Caki2 (cell line): ENCODE measurements at places on chromosomes 2 and 18. TPM values are rescaled to one million over a fixed set of nuclear protein-coding genes. Genes with fewer than 3 reads are reported as not detected.

- no peak for DNase-seq
Observed at GRCh38 chr2:19677215-19677777, 224.5 kb downstream of the TTC32 start.

- DNase-seq = no peak
Observed at GRCh38 chr18:52287151-52287550, 52.8 kb upstream of the DCC start.

DNA sequence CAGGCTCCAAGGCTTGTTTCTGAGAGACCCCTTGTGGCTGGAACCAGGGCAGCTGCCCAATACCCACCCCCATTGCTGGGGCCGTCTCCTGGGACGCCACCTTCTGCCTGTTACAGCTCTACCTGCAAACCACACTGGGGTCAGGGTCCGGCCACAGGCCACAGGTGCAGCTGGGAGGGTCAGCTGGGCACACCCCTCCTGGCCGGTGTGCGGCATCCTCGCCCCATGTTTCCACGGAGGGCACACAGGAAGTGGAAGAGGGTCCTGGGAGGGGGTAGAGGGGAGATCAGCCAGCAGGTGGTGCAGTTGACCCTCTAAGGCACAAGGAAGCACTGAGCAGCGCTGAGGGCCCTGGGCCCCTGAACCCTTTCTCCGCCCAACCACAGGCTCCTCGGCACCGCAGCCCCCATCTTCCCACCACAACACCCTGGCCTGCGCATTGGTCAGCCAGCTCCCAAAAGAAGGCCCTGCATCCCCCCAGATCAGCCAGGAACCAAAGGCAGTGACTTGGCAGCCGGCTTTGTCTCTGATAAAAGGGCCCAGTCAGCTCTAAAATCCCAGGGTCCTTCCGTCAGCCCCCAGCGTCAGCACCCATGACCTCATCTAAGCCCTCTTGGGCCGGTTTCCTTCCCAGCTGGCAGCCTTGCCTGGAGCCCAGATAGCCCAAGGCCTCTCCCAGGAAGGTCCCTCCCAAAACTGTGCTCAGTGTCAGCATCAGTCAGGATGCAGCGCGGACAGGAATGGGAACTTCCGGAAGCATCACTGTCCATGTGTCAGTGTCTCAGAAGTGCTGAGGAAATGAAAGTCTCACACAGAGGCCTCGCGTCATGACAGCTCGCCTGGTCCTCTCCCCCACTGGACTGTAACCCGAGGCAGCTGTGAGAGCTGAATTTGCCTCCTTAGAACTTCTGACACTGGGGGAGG, 1.7 kb downstream of the ERFE start:
- DNase-seq = no peak

GRCh38 chr2:123245156-123245555, 779.9 kb upstream of the CNTNAP5 start:
- no peak for DNase-seq

GRCh38 chr2:1774929-1775328, 30.6 kb upstream of the PXDN start:
- DNase-seq = no peak

DNA sequence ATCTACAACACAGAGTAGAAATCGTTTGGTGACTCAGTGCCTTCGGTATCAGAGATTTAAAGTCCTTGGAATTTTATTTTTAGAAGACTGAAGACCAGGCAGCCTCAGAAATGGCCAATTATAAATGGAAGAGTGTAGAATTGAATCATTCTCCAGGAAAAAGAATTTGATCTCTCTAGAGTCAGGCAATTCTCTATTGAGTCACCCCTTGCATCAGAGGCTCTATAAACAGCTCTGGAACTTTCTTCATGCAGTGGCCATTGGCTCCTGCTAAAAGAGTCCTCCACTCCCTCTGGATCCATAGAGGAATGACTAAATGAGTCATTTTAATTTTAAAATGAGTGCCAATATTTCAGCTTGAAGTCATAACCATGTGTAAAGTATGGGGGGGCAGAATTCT, 816.2 kb downstream of the TDRD15 start:
- no peak for DNase-seq

The AOX1 gene
- 0.14 TPM in 1 of 2 replicates, not detected in the other for total RNA-seq

The FBXO36 gene
- 1.4 and 1.9 TPM in 2 replicates for total RNA-seq

- no peak for DNase-seq
Observed at GRCh38 chr2:233838726-233839446, 15.4 kb downstream of the HJURP start.

GRCh38 chr2:122136056-122136455, 380.6 kb downstream of the TSN start:
- no peak for DNase-seq

DNA sequence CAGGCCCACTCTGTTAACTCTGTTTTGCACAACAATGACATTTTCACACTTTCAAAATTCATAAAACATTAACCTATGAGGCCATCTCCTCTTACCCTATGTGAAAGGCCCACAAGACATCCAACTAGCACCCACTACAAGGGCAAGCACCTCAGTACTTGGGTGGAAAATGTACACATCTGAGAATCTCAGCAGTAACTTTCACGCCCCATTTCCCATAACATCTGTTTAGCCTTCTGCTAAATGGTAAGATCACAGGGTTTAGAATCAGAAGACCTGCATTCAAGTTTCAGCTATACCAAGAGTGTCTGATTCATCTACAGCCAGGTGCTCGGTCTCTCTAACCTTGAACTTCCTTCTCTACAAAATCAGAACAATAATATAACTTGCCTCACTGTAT, 89.2 kb downstream of the SP100 start:
- DNase-seq = no peak

DNA sequence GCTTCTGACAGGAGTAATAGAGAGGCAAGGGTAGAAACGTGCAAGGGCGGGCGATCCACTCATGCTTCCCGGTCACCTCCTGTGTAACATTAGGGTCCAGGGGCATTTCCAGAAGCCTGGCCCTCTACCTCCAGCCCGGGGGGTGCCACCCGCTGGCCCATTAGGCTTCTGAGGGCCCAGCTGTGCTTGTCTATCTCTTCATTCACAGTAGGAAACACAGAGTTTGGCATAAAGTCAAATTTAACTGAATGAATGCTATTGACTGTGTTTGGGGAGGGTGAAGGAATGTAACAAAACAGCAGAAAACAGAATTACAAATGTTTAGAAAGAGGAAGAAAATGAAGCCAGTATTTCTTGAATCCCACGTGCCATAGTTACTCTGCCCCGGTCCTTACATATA, 112.4 kb upstream of the SLC66A3 start:
- DNase-seq = no peak

GRCh38 chr2:156539086-156539860, 103.1 kb downstream of the GPD2 start:
- no peak for DNase-seq
